ENCODE measurements at places on chromosomes 3 and 15. TPM values are rescaled to one million over a fixed set of nuclear protein-coding genes. Genes with fewer than 3 reads are reported as not detected.

DNA sequence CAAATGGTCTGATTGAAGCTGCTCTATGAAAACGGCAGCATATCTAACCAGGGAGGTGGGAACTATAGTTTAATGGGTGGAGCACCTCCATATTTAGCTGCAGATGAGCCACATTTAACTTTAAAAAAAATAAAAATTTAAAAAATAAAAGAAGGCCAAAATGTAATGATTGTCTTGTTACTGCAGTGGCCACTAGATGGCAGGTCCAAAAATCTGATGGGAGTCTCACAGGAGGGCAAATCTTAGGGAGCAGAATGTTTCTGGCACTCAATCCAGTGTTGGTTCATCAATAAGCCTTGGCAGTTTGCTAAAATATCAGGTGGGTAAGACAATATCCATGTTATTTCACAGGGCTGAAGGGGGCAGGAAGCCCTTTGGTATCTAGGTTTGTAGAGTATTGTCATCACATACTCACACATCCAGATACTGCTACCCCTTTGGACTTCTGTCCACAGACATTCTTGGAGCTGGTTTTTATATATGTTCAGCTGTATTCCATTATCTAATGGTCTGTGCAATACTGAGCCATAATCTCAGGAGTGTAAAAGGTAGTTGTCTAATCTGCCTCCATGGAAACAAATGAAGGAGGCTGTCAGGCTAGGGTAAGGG is 233.3 kb downstream of the TIGIT start:
- no peak overlapping the region for H3K4me3 ChIP-seq
- H3K4me1 ChIP-seq, result peaks cover 2% of the 10 kb centered on the region
- H3K27me3 ChIP-seq, result no peaks in the 10 kb centered on the region
- peak; percentile 15 for DNase-seq
- no peak overlapping the region for H3K27ac ChIP-seq

GRCh38 chr15:29759596-29759995 is 62.7 kb downstream of the TJP1 start:
- no peak for DNase-seq
- H3K36me3 ChIP-seq, result peaks cover 46% of the 10 kb centered on the region
- peaks cover 60% of the 10 kb centered on the region for H3K4me1 ChIP-seq
- no peak overlapping the region for H3K4me3 ChIP-seq

DNA sequence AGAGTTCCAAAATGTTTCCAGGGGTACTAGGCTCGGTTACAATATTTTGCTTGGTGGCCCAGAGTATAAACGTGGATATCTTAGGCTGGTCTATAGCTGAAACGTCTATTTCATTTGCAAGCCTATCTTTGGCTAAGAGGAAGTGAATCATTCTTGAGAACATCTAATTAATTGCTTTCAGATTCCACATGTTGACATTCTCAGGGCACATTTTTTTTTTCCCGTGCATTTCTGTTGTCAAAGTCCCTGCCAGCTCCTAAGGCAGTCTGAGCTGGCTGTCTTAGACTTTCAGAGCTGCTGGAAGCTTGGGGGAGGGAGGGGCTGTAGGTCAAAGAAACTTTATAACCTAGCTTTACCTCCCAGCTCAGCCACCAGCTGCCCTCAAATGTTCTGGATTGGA is 23.2 kb upstream of the LAMP3 start:
- no peaks in the 10 kb centered on the region for H3K4me1 ChIP-seq
- H3K27ac ChIP-seq, result no peak overlapping the region
- H3K27me3 ChIP-seq, result peaks cover 2% of the 10 kb centered on the region
- no peak for DNase-seq
- H3K4me3 ChIP-seq, result no peak overlapping the region

- DNase-seq, result no peak
- no peaks in the 10 kb centered on the region for H3K36me3 ChIP-seq
- H3K27ac ChIP-seq, result no peak overlapping the region
- H3K27me3 ChIP-seq, result no peaks in the 10 kb centered on the region
- peaks cover 27% of the 10 kb centered on the region for H3K4me1 ChIP-seq
These were observed 33.2 kb downstream of the SCG5 start for GRCh38 chr15:32674681-32675080.

- no peaks in the 10 kb centered on the region for H3K4me1 ChIP-seq
- no peak overlapping the region for H3K4me3 ChIP-seq
- H3K27ac ChIP-seq, result no peak overlapping the region
- DNase-seq, result no peak
These were observed 64.5 kb downstream of the POLQ start for GRCh38 chr3:121481106-121481880.

The MUC20 gene
- 0.57 TPM for total RNA-seq

The CPNE9 gene
- 6.0 TPM for total RNA-seq
